ENCODE measurements at places on chromosomes 7 and 10. TPM values are rescaled to one million over a fixed set of nuclear protein-coding genes. Genes with fewer than 3 reads are reported as not detected.

Gene PAXIP1
- polyA plus RNA-seq, result 6.1 TPM

Gene FANK1
- 1.0 TPM for polyA plus RNA-seq

Gene PCDH15
- 0.54 TPM for polyA plus RNA-seq

DNA sequence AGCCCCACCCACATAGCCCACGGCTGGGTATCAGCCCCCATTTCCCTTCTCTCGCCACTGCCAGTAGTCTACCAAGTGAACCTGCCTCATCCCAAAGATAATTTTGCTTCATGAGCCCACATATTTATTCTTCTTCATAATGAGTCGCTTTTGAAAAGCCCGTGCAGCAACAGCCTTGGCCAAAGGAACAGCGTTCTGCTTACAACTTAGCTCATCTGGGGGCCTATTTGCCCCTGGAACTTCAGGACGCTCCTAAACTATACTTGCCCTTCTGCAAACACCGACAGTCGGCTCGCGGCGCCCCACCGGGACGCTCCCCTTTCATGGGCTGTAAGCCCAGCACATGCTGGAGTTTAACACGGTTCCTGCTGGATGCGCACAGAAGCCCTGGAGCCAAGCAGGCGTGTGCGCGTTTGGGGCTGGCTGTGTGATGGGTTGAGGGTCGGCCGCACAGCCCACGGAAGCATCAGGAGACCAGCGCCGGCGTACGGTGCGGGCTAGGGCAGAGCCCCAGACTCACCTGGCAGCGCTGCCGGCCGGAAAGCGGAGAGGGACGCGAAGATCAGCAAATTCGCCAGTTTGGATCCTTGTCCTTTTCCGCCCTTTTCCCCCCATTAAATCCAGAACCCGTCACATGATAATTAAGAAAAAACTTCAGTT, 370 bp downstream of the TMEM60 start:
- peaks cover 71% of the 10 kb centered on the region for H3K4me1 ChIP-seq
- H3K36me3 ChIP-seq, result peaks cover 25% of the 10 kb centered on the region
- DNase-seq, result no peak
- H3K4me3 ChIP-seq, result peak overlapping the region; percentile 91

DNA sequence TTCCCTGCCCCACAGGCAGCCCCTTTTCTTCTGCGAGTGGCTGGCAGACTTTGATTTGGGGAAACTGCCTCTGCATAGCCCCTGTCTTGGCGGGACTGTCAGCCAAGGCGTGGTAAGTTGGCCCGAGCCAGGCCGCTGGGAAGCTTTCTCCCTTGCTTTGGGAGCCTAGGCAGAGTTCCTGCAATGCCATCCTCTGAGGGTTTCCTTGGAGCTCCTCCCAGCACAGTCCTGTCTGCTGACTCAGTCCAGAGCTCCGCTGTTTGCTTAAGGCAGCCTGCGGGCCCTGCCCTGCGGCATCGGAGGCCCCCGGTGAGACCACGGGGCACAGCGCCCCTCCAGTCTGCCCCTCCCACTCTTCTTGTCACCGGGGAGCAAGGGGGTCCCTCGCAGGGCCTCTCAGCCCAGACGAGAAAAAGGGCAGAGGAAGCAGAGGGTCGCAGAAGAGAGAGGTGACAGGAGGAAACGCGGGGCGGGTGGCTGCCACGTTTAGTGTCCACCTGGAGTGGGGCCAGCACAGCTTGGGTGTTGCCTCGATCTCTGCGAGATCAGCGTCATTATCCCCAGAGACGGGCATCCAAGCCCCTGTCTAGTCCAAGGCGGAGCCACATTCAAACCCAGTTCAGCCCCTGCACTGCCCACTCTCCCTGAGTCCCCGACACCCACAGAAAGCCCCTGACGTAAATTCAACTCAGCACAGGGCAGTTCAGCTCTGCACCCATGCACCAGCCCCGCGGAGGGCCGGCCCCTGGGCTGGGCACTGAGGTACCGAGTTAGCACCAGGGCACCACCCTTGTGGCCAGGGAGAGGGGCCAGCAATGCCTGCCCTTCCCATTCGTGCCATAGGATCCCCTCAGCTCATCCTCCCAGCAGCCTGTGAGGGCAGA, 59.0 kb upstream of the CHST15 start:
- peak; percentile 84 for DNase-seq
- H3K27me3 ChIP-seq, result no peaks in the 10 kb centered on the region
- H3K36me3 ChIP-seq, result no peaks in the 10 kb centered on the region
- H3K27ac ChIP-seq, result peak overlapping the region; percentile 72
- no peak overlapping the region for H3K4me3 ChIP-seq

Gene HTR5A
- not detected for polyA plus RNA-seq

Data from spleen (tissue), 13 donors.